ENCODE measurements at places on chromosomes 3 and 15.

- no peak for DNase-seq
Measured at GRCh38 chr3:119230745-119231144, 9.9 kb downstream of the B4GALT4 start.

DNA sequence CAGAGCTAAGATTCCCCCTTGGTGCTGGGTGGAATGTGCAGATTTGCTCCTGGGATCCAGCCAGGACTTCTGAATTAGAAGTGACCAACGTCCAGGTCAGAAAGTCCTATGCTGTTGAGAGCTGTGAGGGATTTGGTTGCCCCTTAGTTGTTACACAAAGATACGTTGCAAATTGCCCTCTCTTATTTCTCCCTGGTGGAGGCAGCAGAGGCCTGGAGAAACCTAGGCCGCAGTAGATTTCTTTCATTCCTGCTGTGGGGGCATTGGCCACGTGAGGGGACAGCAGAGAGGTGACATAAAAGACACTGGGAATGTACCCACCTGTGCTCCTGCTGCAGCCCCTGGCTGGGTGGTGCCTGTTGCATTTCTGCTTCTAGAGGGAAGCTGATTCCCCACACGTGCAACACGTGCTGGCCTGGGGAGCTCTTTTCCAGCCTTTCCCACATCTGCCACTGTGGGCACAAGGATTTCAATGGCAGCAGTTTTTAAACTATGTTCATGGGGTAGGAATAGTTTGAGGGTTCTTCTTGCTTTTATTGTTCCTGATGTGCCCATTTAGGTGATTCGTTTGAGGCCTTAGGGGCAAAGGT is 65.7 kb downstream of the SYNM start:
- no peak for DNase-seq

DNA sequence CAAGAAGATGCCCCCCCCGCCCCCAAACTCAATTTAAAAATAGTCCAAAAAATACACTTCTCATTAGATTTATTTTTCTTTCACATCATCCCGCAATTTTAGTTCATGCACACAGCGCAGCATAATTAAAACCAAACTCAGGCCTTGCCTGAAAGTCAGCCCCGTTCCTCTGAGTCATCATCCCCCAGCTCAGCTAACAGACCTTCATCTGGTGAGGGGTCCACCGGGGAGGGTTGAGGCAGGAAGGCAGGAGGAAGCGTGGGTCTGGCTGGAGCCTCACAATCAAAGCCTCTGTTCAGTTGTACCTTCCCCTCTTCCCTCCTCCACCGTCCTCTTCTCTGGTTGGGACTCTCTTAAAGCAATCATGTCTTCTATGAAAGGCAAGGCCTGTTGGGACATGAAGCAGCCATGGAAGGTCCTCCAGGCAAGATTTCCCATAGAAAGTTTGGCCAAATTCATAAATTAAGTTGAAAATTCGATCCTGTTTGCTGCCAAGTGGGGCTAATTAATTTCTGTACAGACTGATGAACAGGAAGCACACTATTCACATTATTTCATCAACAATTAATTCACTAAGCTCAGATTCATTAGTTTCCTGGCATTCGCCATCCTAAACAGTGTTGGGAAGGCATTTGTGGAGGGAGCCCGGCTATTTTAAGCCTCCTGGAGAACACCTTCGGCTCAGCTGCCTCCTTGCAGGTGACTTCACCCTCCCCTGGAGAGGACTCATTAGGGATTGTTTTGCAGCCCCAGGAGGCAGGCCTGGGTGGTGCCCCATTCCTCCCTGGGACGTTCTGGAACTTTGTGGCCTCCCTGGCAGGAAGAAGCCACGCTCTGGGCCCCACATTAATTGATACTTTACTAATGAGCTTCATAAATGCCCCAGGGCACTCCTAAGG is 72.3 kb upstream of the BNC1 start:
- DNase-seq = no peak

DNA sequence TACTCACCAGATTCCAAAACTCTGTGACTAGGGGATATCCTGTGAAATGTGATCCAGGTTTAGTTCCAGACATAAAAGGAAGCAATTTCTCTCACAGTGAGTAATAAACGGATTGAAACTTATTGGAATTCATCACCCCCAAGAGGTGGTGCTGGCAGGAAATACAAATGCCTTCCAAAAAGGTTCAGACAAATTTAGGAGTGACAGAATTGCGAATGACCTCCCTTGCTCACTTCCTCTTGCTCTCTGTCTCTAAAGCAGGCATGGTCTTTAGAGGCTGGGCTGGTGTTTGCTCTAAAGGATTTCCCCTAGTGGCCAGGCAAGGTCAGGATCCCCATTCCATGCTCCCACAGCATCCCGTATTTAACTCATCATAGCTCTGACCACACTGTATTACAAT is 449.4 kb upstream of the PPP2R3A start:
- peak; percentile 4 for DNase-seq

- DNase-seq = no peak
Measured at GRCh38 chr15:48914717-48915116, 36.8 kb downstream of the EID1 start.

GRCh38 chr15:85044894-85045293 is 63.2 kb downstream of the PDE8A start:
- no peak for DNase-seq

GRCh38 chr3:63580151-63580550 is 72.3 kb upstream of the SNTN start:
- no peak for DNase-seq

- DNase-seq = no peak
Measured at GRCh38 chr3:126773167-126773566, 69.1 kb downstream of the CHCHD6 start.

- DNase-seq = no peak
Measured at GRCh38 chr3:30567139-30567753, 39.2 kb upstream of the TGFBR2 start.

DNA sequence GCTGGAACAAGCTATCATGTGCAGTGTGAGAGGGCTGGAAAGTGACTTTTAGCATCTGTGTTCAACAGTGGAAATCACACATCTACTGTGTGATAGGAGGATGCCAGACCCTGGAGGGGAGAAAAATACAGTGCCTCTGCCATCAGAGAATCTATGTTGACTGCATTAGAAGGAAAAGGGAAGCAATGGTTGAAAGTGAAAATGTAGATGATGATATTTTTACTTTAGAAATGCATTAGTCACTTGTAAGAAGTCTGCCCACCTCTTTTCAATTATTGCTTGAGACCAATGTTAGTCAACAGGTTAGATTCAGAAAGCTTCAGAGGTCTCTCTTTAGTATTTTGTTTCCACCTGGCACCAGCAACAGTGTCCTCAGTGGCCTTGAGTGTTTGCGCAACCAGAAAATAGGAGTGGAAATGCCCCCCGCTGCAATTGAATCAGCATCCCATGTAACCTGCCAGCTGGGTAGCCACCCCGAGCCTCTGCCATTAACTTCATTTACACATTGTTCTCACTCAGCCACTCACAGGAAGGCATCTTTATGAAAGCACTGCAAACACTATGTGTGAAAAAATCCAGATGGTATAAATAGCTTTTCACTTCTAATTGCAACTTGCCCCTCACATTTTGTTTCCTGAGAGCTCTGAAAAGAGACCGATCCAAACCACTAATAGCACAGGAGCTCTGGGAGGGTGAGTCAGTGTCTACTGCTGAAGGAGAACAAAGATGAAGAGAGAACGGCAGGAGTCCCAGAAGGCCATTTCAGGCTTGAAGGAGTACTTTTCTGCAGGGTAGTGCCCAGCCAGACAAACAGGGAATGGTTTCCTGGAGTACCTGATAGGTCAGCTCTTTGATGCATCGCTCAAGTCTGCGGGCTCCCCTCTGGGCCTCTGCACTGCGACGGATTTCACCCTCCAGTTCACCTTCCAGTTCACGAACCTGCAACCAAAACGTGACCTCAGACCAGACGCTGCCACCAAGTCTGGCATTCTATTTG is 92.1 kb downstream of the HHLA2 start:
- no peak for DNase-seq

DNA sequence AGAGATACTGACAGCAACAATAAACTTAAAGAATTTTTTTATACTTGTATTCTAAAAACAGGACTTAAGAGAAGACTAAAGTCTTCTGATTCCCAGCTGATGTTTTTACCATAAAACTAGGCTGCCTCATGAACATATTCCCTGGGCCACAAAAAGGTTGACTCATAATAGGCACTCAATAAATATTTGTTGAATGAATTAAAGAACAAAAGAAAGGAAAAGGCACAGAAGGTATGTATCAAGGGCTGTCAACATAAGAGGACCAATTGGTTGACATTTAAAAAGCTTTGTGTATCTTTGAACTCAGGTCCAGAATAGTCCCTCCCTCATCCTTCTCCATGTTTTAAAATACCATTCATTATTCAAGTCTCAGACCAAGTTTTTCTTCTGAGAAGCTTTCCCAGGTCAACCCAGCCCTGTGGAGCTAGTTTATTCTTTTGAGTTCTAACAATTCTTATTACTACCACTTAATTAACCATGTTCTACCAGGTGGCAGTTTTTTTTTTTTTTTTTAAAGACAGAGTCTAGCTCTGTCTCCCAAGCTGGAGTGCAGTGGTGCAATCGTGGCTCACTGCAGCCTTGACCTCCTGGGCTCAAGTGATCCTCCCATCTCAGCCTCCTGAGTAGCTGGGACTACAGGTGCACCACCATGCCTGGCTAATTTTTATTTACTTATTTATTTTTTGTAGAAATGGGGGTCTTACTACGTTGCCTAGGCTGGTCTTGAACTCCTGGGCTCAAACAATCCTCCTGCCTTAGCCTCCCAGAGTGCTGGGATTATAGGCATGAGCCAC is 17.5 kb upstream of the ARHGEF3 start:
- DNase-seq = no peak

Measured in hepatic stellate cell (primary cell).